Skeletal muscle tissue (tissue), 5 donors: ENCODE measurements at places on chromosomes 2 and 18. TPM values are rescaled to one million over a fixed set of nuclear protein-coding genes. Genes with fewer than 3 reads are reported as not detected.

The CIB4 gene
- total RNA-seq, result not detected

The PDCD1 gene
- total RNA-seq, result not detected

The ALPI gene
- total RNA-seq, result not detected

The FOXD4L1 gene
- not detected for total RNA-seq

The COL4A3 gene
- under 0.01 TPM for total RNA-seq

The RAD51AP2 gene
- total RNA-seq, result not detected

The FIGN gene
- 1.0 TPM for total RNA-seq

The SERPINB2 gene
- not detected for total RNA-seq

The GAD1 gene
- 0.52 TPM for total RNA-seq
